ENCODE measurements at places on chromosomes 7 and 10.

GRCh38 chr10:133454204-133454893, 604 bp downstream of the SCART1 start:
- no peak for DNase-seq

DNA sequence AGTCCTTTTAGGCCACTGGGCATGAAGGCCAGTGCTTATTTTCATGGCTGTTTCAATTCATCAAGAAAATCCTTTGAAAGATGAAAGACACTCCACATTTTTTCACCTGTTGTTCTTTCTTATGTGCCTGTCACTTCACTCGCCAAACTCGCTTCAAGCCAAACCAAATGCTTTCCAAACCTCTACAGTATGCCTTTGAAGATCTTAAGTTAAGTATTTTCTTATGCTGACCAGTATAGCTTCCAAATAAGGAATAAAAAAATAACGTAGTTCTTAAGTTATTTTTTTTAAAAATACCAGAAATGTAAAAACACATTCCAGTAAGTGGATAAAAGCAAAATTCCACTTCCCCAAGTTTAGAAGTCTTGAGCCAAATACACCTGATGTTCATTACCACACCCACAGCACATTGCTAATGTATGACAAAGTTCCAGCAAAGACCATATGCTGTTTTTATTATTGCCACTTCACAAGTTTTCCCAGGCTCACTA, 186.1 kb downstream of the MTERF1 start:
- DNase-seq = no peak

- no peak for DNase-seq
Observed at GRCh38 chr7:156497776-156498509, 142.6 kb upstream of the RNF32 start.

GRCh38 chr7:134024739-134025138, 102.4 kb upstream of the LRGUK start:
- no peak for DNase-seq

GRCh38 chr10:120543291-120543690, 86.3 kb downstream of the PLPP4 start:
- DNase-seq = no peak

GRCh38 chr10:84201244-84201606, 6.9 kb downstream of the CDHR1 start:
- DNase-seq = no peak

GRCh38 chr7:129502708-129503685, 666 bp downstream of the SMKR1 start:
- no peak for DNase-seq

DNA sequence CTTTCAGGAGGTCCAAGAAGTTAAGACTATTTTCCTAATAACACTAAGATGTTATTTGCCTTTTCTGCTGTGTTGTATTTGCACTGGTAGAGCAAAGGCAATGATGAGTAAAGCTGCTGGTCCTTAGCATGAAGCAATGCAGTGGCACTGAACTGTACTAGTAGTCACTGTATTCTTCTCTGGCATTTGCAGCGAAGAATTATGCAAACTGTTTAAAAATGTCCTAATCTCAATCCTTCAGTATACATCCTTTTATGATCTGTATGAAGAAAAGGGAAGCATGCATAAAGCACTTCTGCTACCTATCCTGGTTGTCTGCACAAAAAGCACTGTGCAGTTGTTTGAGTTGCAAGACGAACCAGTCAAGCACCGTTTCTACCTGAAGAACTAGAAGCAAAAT, 20.4 kb downstream of the IGF2BP3 start:
- no peak for DNase-seq

DNA sequence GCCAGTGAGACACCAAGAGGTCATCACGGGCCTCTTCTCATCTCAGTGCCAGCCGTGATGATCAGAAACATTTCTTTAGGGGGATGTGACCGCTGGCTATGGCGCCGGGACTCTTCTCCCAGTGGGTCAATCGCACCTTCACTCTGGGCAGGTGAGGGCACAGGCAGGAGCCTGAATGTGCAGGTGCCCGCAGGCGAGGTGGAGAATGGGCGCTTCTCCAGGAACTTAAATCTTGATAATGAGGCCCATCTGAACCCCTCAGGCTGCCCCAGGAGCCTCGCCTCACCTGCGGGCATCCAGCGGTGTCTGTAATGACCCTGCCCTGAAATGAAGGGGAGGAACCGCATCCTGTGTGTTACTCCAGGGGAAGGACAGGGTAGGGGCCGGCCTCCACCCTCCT, 204.7 kb downstream of the ADARB2 start:
- no peak for DNase-seq

- no peak for DNase-seq
Observed at GRCh38 chr10:121694966-121695643, 96.9 kb upstream of the FGFR2 start.

GRCh38 chr7:18647582-18647981, 152.0 kb downstream of the HDAC9 start:
- no peak for DNase-seq

DNA sequence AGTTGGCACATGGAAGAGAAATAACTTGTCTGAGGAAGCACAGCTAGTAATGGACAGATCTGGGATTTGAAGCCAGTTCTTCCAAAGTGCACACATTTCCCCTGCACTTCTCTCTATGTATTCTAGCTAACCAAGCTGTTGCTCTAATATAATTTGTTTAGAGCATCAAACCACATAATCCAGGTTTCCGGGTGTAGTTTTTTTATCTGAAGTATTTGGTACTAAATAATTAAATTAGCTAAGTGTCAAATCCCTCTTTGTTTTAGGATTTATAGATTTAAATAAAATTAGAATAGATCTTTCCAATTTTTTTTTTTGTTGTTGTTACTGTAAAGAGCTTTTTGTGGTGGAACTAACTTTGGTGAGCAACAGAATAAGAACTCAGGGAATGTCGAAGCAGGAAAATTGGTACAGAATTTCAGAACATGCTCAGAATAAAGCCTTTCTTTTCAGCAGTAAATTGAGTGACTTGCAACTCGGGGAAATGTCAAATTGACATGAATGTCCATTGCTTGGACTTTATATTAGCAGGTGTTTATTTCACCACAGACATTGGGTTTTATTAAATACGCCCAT, 33.7 kb downstream of the CAMK1D start:
- no peak for DNase-seq

GRCh38 chr10:113648478-113648877, 15.4 kb downstream of the NRAP start:
- DNase-seq = no peak

DNA sequence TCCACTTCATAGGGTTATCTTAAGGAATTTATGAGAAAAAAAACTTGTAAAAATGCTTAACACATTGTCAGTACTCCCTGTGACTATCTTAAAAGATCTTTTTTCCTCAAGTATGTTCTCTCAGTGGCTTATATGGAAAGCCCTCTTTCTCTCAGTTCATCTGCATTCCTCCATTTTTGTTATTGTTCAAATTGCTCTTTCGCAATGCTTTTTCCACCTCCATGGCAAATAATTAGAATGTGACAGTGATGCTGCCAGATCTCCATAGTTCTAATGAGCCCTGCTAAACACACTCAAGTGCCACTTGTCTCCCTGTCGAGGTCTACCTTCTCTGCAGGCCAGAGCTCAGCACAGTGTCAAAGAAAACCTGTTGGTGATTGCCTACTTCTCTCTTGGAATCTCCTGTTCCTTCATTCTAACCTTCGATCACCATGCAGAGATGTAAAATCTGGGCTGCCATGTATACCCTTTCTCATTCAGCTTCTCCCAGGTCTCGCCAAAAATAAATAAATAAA, 37.2 kb upstream of the ABCB5 start:
- DNase-seq = no peak

DNA sequence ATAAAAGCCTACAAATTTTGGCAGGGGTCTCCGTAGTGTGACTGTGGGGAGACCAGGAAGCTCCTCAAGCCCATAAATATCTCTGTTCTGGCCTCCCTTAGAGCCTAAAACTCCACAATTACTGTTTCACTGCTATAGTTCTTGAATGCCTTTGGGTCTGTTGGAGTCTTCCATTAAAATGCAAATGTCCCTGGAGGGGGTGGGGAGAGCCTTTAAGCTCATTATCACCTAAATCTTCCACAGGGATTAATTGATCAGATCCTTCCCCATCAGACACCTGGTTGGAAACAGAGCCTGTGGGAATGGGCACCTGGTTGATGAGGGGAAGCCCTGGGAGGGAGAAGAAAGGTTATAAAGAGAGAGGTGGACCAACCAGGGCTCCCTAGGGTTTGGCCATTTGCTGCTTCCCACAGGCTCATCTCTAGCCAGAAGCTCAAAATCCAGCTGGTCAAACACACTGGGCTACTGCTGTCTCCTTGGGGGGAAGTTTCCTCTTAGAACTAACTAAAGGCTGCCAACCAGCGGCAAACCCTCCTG, 718.2 kb downstream of the LRMDA start:
- no peak for DNase-seq

- no peak for DNase-seq
Observed at GRCh38 chr10:77784856-77785255, 141.7 kb downstream of the DLG5 start.

DNA sequence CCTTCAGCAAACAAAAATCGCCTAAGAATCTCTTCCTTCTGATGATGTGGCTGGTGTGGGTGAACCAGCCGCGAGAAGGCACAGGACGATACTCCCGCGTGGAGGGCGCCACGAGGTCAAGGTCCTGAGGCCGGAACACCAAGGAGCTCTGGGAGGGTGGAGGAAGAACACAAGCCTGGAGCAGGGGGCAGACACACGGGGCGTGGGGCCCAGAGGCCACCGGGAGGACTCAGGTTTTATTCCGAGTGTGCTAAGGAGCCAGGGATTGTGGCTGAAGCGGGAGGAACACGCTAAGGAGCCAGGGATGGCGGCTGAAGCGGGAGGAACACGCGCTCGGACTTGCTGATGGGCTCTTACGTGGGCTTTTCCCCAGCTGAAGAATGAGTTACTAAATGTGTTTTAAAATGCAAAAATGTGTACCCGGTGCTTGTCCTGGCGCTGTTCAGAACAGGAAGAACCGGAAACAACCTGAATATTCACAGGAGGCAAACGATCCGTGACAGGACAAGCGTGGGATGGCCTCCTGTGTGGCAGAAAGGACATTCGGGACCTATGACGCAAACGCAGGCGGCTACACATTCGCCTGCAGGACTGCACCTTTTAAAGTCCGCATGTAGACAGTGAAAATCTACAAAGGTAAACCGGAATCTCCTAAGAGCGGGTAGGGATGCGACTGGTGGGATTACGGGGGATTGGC, 64.0 kb downstream of the MAD1L1 start:
- DNase-seq = no peak

GRCh38 chr10:18753312-18753895, 94.2 kb downstream of the ARL5B start:
- DNase-seq = no peak

DNA sequence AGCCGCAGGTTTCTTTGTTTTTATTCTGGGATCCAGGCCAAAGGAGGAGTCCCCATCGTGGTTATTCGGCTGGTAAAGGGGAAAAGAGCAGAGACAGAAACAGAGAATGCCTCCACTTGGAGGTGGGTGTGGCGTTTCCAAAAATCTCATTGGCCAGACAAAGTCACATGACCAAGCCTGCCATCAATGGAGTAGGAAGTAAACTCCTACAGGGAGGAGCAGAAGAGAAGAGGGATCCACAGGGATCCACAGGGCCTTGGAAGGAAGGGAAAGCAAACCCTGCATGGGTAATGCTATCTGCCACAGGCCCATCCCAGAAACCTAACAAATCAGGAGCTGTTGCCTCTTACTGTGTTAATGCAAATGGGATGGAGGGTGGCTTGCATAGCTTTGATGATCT, 425.7 kb upstream of the GALNT17 start:
- no peak for DNase-seq

DNA sequence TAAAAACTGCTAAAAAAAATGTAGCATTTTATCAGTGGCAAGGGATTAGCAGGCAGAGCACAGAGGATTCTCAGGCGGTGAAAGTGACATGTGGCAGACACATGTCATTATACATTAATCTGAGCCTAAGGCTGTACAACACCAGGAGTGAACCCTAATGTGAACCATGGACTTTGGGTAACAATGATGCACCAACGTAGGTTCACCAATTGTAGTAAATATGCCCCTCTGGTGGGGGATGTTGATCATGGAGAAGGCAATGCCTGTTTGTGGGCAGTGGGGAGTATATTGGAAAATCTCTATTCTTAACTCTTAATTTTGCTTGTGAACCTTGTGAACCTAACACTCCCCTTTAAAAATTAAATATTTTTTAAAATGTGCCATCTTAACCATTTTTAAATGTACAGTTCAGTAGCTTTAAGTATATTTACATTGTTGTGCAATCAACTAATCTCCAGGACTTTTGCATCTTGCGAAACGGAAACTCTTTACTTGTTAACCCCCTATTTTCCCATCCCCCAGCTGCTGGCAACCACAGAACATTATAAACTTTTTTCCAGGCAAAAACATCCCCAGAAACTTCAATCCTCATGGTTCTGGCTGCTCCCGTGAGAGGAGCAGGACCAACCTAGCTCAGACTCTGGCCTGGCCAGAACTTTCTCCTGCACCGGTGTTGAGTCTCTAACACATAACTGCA, 29.9 kb downstream of the LRRC20 start:
- DNase-seq = no peak

DNA sequence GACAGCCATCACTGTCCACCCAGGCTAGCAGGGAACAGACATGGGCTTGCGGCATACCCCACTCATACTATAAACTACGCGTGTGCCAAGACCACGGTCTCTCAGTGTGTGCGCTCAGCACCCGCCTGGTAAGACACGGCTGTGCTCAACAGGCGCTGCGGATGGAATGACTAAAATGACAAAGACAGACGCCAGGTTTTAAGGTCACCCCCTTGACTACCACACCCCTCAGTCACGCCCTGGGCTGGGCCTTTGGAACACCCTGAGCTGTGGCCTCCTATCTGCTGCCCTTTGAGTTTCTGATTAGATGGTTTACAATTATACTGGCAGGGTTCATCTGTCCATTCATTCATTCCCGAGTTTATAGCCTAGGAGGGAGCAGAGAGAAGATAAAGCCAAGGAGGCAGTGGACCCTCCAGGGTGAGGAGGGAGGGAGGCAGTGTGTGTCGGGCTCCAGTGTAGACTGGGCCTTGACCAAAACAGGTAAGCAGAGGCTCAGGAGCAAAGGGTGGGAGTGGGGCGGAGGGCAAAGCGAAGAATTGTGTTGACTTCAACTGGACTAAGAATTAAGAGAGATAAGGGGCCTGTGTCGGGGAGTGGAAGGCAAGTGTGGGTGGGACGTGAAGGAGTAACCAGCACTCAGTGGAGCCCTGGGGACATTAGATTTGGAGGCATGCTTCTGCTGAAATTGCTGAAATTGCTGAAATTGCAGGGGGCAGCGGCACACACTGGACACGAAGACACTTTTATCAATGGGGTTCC, 35.0 kb downstream of the TNS3 start:
- no peak for DNase-seq

- DNase-seq = no peak
Observed at GRCh38 chr10:74842301-74842954, 16.0 kb downstream of the KAT6B start.

GRCh38 chr7:131370523-131370968, 42.9 kb downstream of the MKLN1 start:
- DNase-seq = no peak

GRCh38 chr10:5323446-5323845, 41.3 kb upstream of the UCN3 start:
- no peak for DNase-seq

GRCh38 chr10:19843487-19843886, 27.3 kb downstream of the PLXDC2 start:
- DNase-seq = no peak
